ENCODE measurements at places on chromosomes 5 and 9. TPM values are rescaled to one million over a fixed set of nuclear protein-coding genes. Genes with fewer than 3 reads are reported as not detected.

Gene HCN1
- polyA plus RNA-seq, result 5.1 TPM

Gene BTNL3
- polyA plus RNA-seq, result 0.11 TPM

Gene AIF1L
- polyA plus RNA-seq, result 15.7 TPM

Gene PCDHGB5
- 3.3 TPM for polyA plus RNA-seq

Gene FBXL7
- 10.2 TPM for polyA plus RNA-seq

Gene PCDHB14
- polyA plus RNA-seq, result 2.3 TPM

Gene GPR21
- 0.36 TPM for polyA plus RNA-seq

Gene HACD4
- polyA plus RNA-seq, result 0.34 TPM

Gene TMC1
- 0.05 TPM for polyA plus RNA-seq

Gene PCDHA9
- polyA plus RNA-seq, result not detected

Gene ZNF879
- polyA plus RNA-seq, result 3.0 TPM

Gene CTNND2
- polyA plus RNA-seq, result 4.1 TPM

Gene ADAMTS13
- 4.6 TPM for polyA plus RNA-seq

Gene CDH9
- not detected for polyA plus RNA-seq

Gene CDKN2A
- 0.32 TPM for polyA plus RNA-seq

DNA sequence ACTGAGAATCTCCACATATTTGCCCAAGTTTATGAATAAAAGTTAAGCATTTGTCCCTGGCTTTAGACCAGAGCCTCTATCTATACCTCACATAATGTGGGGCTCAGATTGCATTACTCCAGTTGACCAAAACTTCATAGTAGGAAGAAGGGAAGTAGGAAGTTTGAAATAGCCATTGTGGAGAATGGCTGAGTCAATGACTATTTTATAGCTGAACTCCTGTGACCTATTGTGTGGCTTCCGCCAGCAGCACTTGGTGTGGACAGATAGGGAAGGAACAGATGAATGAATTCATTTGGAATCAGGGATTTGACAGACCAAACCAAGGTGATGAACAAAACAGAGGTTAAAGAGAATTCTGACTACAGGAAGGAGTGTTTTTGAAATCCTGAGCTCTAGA is 92.9 kb upstream of the LPAR1 start:
- DNase-seq, result no peak

DNA sequence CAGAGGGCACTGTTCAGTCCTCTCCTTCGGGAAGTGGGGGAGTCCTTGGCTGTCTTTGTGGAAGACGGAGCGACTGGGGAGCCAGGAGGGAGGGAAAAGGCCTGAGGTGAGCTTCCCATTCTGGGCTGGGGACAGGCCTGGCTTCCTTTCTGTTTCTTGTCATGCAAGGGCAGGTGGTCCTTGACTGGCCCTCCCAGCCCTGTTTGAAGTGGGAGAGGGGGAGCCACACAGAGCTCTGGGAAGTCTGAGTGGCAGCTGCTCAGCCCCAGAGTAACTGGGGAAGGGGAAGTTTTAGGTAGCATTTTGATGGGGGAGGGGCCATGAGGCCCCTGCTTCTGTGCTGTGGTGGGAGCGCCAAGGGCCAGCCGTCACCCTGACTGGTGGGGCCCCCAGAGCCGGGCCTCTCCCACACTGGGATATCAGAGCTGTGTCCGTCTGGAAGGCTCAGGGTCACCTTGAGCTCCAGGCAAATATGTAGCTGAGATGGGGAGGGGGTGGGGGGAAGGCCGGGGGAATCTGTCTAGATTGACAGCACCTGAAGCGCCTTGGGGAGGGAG is 6.5 kb downstream of the UNC5A start:
- no peak for DNase-seq

GRCh38 chr5:61882901-61883500 is 423.0 kb upstream of the KIF2A start:
- DNase-seq, result no peak

DNA sequence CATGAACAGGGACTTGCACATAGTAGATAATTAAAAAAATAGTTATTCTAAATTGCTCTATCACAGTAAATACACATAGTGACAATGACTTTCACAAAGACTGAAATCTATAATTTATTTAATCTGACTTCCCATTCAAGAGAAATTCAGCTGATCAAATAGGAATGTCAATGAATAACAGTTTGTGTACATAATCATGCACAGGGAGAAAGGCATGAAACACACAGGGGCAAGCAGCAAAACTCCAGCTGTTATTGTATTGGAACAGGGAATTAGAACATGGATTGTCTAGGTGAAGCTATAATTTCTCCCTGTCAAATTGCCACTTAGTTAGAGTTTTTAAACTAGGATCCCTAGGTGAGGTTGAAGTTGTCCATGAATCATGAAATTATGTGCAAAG is 99.9 kb downstream of the HCN1 start:
- DNase-seq, result no peak

GRCh38 chr9:126906091-126906490 is 8.5 kb upstream of the RALGPS1 start:
- no peak for DNase-seq

DNA sequence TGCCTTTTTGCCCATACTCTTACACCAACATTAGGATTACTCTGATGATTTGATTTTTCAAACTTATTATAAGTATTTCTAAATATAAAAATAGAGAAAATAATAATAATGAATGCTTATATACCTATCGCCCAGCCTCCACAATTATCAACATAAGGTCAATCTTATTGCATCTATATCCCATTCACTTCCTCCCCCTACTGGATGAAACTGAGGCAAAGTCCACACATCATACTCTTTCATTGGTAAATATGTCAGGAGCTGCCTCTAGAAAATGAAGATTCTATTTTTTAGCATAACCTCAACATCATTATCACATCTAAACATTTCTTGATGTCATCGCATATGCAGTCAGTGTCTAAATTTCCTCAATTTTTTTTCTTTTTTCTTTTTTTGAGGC is 44.3 kb downstream of the SH3RF2 start:
- no peak for DNase-seq

- peak; percentile 64 for DNase-seq
These were observed 431 bp downstream of the BNC2 start for GRCh38 chr9:16869882-16870595.

- DNase-seq, result no peak
These were observed 154.2 kb downstream of the TSSK1B start for GRCh38 chr5:113280541-113280940.

DNA sequence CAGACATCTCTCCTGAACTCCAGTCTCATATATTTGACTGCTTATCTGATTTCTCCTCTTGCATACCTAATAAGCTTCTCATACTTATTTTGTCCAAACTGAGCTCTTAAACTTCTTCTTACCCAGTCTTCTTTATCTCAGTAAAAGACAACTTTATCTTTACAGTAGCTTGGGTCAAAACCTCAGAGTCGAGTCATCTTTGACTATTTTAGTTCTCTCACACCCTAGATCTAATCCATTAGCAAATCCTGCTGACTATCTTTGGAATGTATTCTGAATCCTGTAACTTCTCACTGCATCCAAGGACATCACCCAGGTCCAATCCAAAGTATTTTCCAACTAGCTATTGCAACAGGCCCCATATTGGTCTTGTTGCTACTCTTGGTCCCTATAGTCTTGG is 11.8 kb upstream of the JAK2 start:
- no peak for DNase-seq

DNA sequence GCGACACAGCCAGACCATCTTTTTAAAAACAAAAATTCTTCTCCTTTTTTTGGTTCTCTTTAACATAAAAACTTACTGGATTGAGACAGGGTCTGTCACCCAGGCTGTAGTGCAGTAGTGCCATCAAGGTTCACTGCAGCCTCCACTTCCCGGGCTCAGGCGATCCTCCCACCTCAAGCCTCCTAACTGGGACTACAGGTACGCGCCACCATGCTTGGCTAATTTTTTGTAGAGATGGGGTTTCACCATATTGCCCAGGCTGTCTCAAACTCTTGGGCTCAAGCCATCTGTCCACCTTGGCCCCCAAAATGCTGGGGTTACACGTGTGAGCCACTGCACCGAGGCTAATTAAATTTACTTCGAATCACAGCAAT is 13.8 kb downstream of the HNRNPK start:
- peak; percentile 12 for DNase-seq

- DNase-seq, result no peak
These were observed 85.1 kb upstream of the TLX3 start for GRCh38 chr5:171223927-171224326.

GRCh38 chr9:79969393-79970145 is 397.8 kb downstream of the TLE4 start:
- DNase-seq, result no peak

DNA sequence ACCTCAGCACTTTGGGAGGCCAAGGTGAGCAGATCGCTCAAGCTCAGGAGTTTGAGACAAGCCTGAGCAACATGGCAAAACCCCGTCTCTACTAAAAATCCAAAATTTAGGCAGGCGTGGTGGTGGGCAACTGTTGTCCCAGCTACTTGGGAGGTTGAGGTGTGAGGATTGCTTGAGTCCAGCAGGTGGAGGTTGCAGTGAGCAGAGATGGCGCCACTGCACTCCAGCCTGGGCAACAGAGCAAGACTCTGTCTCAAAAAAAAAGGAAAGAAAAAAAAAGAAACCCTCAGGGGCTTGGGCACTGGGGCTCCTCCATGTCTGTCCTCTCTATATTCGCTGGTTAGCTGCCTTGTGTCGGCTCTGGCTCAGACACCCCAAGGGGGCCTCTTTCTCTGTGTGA is 10.9 kb upstream of the PPP2CA start:
- no peak for DNase-seq

DNA sequence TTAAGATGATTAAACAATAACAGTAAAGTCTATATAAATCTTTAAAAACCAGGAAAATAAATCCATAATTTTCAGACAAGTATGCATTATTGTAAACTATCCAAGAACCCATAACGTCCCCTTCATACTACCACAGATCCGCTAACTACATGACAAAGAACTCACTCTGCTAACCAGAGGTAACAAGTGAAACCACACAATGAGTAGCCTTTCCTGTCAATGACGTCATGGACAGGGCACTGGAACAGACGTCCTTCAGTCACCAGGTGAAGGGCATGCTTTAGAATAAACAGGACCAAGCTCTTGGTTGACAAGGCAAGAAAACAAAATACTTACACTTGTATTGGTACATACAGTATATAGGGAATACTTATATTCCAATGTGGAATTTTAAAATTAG is 45.2 kb downstream of the RNF130 start:
- DNase-seq, result no peak

DNA sequence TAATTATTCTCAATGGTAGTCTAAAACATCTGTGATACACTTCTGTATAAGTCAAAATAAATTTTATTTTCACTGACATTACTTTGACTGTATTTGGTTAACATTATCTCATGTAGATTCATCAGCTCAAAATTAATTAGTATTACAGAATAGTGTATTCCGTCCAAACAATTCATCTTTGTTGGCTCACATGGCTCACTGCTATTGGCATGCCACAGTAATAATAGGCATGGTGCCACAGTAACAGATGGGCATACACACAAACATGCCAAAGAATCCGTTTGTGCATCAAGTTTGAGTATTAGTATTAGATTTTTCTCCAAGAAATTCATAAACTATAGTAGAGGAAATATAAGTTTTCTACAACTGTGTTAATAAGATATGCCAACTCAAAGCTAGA is 14.2 kb downstream of the AP3B1 start:
- no peak for DNase-seq

DNA sequence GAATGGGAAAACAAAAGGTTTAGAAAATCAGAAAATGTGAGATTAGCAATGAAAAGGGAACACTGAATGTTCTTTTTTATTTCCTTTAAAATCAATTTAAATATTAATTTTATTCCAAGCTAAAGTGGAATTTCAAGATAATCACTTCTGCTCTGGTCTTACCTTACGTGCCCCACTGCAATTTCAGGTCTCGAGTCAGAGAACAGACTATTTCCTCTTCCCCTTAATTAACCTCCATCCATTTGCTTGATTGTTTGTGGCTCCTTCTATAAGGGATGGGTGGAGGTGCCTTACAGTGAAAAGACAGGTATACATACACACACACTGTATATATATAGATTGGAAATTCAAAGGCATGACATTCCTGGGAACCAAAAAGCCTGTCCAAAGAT is 137.1 kb downstream of the SUSD1 start:
- no peak for DNase-seq

DNA sequence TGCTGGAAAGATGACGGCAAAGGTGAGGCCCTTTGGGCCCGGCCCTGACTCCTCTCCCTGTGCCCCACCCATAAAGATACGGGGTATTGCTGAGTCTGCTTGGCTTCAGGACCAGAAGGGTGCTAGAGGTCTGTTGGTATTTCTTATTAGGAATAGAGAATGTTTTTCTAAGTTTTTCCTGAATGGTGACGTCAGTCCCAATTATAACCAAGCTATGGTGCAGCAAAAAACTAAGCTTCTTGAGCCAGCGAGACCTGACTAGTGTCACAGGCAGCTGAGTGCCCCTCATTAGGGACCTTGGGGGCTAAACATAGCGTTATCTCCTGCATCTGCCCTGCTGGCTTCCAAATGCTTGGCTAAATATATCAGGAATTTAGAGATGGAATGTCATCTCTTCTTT is 151.0 kb upstream of the TBC1D2 start:
- no peak for DNase-seq

DNA sequence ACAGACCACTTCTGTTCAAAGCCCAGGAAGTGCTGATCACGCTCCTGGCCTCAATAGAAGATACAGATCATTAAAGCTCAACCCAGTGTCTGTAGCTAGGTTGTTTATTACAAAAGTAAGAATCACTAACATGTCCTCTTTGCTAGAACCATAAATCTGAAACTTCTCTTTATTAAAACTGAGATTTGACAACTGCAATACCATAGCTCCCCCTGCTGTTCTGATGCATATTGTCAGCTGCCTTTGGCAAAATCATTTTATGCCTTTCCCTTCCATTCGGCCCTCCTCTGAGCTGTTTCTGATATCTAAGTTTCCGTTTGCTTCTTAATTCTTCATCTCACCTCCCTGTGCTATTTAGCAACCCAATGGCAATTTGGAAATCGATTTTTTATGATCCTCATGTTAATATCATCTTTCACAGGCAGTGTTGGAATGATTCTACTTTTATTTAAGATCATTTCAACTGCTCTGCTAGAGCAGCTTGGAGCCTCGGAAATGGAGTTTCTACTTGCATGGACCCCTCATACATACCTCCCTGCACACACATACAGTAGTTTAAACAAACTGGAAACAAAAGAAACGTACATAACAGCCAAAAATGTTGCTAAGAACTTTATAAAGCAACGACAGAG is 998.8 kb downstream of the MAT2B start:
- no peak for DNase-seq

DNA sequence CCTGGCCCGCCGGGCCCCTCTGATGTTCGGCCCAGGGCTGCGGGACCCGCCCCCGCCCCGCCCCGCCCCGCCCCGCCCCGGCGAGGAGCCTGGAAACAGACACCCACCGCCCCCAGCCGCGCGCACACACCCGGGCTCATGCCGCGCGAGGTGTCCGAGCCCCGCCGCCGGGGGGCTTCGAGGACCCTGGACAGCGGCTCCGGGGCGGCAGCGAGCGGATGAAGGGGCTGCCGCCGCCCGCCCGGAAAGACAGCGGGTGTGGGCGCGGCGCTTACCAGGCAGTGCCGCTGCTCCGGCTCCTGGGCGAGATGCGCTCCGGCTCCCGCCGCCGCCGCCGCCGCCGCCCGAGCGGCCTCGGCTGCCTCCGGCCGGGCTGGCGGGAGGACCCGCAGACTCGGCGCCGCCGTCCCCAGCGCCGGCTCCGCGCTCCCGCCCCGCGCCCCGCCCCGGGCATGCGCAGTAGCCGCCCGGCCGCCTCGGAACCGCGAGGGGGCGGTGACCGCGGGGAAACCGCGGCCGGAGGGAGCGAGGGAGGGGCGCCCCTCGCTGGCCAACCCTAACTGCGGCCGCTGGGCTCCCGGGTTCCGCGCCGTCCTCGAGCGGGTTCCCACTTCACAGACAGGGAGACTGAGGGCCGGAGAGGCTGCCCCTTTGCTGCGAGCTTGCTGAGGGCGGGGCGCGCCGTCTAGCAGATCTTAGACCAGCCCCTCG is at the start of gene GPRIN1:
GPRIN1 (minus strand) TSS at position 433 of the 711 bp plus-strand sequence. CDS start 10,322 bp downstream, outside the sequence.
- peak; percentile 86 for DNase-seq

GRCh38 chr5:95846554-95847260 is 24.2 kb upstream of the GLRX start:
- DNase-seq, result no peak
